ENCODE measurements at places on chromosomes 4 and X.

- DNase-seq: no peak
Measured at GRCh38 chrX:136646602-136647239, 1.2 kb upstream of the CD40LG start.

DNA sequence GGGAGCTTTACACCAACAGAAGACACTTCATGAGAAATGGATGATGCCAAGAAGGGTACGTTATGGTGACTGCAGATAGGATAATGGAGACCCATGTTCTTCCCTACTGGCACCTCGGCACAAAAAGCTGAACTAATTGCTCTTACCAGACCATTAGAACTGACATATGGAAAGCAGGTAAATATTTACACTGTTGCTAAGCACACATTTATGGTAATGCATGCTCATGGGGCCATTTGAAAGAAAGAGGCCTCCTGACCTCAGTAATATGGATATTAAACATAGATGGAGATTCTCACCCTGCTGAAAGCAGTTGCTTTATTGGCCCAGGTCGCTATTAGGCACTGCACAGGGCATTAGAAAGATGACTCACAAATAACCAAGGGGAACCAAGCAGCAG lies 1759.6 kb downstream of the C4orf33 start:
- DNase-seq: no peak

DNA sequence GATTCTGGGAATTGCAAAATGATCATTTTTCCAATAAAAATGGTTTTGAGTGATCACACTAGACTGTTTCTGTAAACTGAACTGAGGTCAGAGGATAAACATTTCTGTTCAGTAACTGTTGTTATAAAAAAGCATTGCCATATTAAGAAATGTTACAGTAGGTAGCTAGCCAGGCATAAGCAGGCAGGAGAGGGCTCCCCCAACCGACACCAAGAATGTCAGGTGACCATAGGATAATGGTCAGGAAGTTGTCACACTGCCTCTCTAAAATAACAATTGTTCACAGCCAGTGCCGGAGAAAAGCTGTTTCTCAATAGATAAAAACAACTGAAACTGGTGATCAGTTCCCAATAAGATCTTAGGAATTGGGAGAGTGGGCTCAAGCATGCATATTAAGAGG lies 306.2 kb upstream of the SLIT2 start:
- DNase-seq: no peak

DNA sequence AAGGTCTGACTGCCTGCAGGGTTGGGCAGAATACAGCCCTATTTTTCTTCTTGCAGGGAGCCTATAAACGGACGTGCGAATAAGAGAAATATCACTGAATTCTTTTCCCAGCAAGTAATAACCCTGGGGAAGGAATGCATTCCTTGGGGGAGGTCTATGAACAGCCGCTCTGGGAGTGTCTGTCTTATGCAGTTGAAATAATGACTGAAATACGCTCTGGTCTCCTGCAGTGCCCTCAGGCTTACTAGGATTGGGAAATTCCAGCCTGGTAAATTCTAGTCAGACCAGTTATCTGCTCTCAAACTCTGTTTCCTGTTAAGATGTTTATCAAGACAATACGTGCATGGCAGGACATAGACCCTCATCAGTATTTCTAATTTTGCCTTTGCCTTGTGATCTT lies 72.1 kb upstream of the FAM241A start:
- DNase-seq: no peak

DNA sequence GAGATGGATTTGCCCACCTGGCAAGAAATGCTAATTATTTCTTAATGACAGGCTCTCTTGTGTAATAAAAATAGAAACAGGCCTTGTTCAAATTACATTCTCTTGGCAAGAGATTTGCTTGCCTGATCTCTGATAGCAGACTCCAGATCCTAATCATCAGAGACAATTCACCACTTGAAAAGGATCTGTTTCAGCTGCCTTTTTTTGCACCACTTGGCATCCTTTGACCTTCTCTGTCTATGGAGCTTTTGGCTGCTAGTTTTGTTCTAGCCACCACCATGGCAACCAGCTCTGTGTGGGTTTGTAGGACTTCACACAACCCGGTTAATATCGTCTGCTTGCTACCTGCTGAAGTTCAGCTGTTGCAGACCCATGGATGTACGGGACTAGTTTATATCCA lies 241.1 kb upstream of the TLL1 start:
- no peak for DNase-seq

DNA sequence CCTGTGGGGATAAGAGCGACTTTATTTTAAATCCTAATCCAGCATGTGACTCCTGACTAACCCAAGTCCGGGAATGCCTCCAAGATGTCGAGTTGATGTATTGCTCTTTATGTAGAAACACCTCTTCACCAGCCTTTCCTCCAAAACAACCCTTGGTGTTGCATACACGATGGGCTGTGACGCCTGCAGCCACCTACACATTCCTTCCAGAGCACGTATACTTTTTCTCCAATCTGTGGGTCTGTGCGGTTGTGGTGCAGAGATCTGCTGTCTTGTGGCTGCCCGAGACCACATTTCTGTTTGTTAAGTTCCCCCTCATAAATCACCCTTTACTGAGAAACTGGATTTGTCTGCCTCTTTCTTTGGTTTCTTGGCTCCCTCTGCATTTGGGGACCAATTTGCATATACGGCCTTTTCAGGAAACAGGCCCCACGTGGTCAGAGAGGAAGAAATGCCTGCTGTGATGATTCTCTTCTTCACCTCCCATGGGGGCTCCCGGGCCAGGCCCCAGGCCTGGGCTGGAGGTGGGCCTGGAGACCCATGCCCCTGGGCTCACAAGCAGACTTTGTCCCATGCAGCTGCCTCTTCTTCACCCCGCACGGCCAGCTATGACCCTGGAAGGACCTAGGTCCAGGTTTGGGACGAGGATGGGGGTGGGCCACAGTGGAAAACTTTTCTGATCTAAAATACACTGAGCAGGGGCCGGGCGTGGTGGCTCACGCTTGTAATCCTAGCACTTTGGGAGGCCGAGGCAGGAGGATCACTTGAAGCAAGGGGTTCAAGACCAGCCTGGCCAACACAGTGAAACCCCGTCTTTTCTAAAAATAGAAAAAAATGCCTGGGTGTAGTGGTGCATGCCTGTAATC lies 21.4 kb upstream of the AFAP1 start:
- DNase-seq: no peak

DNA sequence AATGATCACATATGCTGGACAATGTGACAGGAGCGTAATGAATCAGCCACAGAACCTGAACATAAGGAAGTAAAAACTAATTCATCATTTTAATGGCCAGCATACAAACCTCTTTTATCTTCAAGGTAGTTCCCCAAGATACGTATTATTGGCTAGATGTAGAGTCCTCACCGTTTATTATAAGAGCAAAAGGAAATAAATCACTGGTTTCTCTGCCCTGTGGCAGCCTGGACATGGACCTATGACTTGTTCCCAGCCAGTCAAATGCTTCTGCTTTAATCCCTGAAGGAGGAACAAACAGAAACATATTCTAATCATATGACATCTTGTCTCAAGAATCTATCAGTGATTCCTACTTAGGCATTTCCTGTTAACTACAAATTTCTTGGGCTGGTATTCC lies 86.8 kb upstream of the FAM241A start:
- no peak for DNase-seq

GRCh38 chrX:152905081-152905420 lies 7.2 kb downstream of the ZNF185 start:
- no peak for DNase-seq

DNA sequence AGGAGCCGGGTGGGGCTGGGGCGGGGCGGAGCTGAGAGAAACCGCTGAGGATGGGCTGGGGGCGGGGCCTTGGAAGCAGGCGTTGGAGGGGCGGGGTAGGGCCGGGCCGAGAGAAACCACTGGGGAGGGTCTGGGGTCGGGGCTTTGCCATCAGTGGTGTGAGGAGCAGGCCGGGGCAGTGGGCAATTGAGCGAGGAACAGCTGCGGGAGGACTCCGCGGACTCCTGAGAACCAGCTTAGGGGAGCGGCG lies 1.3 kb upstream of the EOLA2 start:
- DNase-seq: no peak

DNA sequence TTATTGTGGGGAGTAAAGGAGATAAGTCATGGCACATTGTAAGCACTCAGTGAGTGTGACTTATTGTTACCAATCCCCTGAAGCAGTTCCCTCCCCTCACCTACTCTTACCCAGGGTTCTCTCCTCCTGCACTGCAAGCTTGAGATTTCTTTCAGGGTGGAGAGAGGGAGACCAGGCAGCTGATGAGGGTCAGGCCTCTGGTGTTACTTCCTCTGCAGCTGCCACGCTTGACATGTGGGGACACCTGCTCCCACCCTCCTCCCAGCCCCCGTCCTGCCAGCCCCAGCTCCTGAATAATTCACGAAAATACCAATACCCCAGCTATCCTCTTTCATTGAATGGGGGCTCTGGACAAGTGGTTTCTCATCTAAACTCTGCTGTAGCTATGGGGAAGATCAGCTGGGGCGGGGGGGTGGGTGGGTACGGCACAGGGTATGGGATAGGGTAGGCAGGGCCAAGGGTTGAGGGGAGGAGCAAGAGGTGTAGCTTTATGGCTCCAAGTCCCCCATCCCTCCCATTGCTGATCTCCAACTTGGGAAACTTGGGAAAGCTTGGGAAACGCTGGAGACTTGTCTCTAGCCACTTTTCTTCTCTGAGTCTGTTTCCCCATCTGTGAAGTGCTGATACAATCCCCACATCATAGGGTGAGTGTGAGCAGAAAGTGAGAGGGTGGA lies 148.5 kb upstream of the PJA1 start:
- DNase-seq: no peak

DNA sequence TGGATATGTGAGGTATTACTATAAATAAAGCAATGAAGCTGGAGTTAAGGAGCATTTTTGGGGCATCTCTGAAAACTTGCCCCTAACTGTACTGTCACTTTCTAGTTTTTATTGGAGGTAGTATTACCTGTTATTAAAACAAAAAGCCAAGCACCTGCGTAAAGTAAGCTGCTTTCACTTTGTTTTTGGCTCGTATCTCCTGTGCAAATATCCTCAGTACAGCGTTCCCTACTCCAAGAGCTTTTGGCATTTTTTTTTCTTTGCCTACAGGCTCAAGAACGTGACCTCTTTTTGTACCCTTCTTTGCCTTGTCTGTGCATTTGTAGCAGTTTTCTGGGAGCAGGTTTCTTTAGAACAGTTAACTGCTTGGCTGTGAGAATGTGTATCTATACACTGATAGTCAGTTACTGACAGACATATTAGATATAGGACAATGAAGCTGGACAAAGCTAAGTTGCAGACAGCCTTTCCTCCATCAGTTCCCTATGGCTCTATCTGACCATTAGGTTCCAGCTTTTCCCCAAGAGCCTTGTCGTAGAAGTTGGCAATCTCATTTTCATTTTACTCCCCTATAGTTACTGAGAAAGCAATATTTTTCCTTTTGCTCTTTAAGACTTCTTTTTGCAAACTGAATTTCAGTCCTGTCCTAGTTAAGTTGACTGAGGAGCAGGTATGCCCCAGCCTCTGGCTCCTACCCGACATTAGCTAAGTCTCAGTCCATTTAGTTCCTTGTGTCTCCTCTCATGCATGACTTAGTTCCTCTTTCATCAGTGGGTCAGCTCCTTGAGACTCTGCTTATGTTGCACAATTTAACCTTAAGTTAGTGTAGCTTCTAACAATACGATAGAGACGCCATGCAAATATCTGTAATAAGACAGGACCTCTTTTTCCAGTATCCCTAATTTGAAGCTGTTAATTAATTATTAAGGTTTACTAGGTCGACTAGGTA lies 71.5 kb upstream of the HPRT1 start:
- DNase-seq: peak; percentile 4

GRCh38 chrX:151609222-151609621 lies 45.7 kb downstream of the PASD1 start:
- no peak for DNase-seq

DNA sequence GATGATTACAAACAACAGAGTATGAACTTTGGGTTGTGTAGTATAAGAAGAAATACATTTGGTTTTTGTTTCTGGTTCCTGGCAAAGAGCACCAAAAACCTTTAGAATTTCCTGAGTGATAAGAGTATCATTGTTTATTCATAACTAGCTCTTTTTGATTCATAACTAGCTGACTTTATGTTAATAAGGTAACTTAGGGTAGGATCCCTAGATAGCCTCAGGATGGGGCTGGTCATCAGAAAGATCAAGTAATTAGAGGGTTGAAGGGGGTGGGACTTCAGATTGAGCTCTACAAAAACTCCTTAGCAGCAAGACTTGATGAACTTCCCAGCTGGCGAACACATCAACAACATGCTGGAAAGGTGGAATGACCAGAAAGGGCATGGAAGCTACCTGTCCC lies 166.5 kb downstream of the SCFD2 start:
- no peak for DNase-seq

GRCh38 chr4:71187404-71188155 lies 151.2 kb upstream of the SLC4A4 start:
- DNase-seq: peak; percentile 88

DNA sequence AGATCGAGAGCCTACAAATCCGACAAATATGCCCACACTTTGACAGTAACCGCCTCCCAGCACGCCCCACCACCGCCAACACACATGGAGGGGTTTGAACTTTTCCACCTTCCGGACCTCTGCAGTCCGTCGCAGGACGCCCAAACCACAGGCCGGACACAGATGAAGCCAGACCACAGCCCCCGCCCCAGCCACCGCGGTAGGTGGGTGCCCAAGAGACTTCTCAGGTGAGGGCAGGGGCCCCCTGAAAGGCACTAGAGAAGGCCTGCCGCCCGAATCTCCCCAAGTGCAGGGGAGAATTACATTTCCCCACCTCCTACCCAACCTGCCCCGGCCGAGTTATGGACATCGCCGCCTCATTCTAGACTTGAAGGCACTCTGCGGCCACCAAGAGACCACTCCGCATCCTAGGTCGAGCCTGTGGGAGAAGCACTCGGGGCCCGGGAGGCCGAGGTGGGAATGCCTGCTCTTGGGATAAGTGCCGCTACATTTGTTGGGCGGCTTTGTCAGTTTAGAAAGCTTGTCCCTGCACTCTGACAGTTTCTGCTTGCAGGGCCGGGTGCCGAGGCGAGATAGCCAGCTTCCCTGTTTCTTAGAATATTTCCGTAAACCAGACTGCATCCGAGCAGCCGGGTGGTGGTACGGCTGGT lies 21.5 kb downstream of the HAND2 start:
- DNase-seq: peak; percentile 75

GRCh38 chrX:10615931-10616774 lies 4.2 kb downstream of the MID1 start:
- DNase-seq: no peak

DNA sequence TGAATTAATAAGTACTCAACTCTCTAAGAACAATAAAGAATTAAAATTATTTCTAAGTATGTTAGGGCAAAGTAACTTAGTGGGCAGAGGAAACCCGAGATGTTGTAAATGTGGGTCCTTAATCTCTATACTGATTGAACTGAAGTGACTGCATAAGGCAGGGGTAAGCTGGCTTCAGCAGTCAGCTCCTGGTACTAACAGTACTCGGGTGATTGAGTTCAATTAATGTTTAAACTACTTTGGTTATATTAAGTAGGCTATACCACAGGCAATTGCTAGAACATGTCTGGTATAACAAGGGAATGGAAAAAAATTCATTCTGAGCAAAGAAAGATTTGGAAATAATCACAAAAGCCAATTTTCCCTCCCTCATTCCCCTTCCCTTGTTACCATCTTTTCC lies 90.7 kb downstream of the LNX1 start:
- no peak for DNase-seq

- DNase-seq: no peak
Measured at GRCh38 chr4:22179124-22179874, 230.7 kb upstream of the KCNIP4 start.

GRCh38 chr4:145507636-145508035 lies 26.0 kb downstream of the SMAD1 start:
- no peak for DNase-seq

- no peak for DNase-seq
Measured at GRCh38 chr4:169440446-169440845, 169.7 kb upstream of the SH3RF1 start.

All from retina (tissue), 1 donor.